ENCODE measurements at places on chromosomes 5 and 9.

DNA sequence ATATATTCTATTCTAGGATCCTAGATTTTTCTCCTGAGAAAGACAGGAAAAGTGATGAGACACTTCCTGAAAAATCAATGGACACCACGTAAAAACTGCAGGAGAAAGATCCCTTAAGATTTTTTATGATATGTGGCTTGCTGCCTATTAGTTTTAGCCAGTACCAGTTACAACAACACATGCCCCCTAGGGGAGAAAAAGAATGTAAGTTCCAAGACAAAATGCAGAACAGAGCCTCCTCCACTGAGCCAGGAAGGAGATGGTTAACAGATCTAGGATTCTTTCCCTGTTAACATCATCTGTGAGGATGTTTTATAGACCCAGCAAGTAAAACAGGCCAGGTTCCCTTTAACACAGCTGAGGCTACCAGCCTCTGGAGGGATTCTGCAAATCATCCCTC lies 574.7 kb downstream of the TLE4 start:
- no peak for DNase-seq
- H3K27ac ChIP-seq: no peak overlapping the region
- H3K36me3 ChIP-seq: no peaks in the 10 kb centered on the region
- H3K4me3 ChIP-seq: no peak overlapping the region
- no peaks in the 10 kb centered on the region for H3K27me3 ChIP-seq

DNA sequence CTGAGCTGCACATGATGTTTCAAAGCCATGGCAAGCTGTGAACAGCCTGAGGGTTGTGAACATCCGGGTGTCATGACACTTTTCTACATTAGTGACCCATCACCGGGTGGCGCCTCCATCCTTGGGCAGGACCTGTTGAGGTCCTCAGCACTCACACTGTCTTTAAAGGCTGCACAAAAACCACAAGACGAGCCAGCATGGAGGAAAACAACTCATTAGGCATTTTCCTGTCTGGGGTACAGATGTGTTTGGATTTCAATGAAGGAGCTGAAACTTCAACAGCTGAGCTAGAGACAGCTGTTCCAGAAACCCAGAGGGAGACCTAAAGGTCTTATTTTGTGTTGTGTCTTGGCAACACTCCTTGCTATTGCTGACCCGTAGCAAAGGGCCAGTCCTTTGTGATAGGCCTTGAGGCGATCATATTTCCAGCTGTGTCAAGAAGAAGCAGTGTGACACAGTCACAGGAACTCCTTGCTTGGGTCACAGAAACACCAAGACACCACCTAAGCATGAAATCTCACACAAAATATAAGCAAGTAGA lies 151.8 kb upstream of the VLDLR start:
- no peak overlapping the region for H3K4me3 ChIP-seq
- H3K36me3 ChIP-seq: no peaks in the 10 kb centered on the region
- DNase-seq: peak; percentile 8
- no peaks in the 10 kb centered on the region for H3K4me1 ChIP-seq

- DNase-seq: no peak
- no peak overlapping the region for H3K27ac ChIP-seq
- no peaks in the 10 kb centered on the region for H3K27me3 ChIP-seq
- no peak overlapping the region for H3K4me3 ChIP-seq
Observed at GRCh38 chr5:60092671-60093422, 199.3 kb upstream of the PDE4D start.

- H3K36me3 ChIP-seq: no peaks in the 10 kb centered on the region
- H3K27ac ChIP-seq: no peak overlapping the region
- DNase-seq: no peak
- H3K27me3 ChIP-seq: peaks cover 10% of the 10 kb centered on the region
Observed at GRCh38 chr5:176772271-176773210, 37.8 kb upstream of the UNC5A start.

- H3K36me3 ChIP-seq: no peaks in the 10 kb centered on the region
- no peaks in the 10 kb centered on the region for H3K4me1 ChIP-seq
- H3K27me3 ChIP-seq: no peaks in the 10 kb centered on the region
- peak overlapping the region; percentile 82 for H3K27ac ChIP-seq
- DNase-seq: peak; percentile 38
Observed at GRCh38 chr9:21096172-21096900, 18.6 kb upstream of the IFNB1 start.

DNA sequence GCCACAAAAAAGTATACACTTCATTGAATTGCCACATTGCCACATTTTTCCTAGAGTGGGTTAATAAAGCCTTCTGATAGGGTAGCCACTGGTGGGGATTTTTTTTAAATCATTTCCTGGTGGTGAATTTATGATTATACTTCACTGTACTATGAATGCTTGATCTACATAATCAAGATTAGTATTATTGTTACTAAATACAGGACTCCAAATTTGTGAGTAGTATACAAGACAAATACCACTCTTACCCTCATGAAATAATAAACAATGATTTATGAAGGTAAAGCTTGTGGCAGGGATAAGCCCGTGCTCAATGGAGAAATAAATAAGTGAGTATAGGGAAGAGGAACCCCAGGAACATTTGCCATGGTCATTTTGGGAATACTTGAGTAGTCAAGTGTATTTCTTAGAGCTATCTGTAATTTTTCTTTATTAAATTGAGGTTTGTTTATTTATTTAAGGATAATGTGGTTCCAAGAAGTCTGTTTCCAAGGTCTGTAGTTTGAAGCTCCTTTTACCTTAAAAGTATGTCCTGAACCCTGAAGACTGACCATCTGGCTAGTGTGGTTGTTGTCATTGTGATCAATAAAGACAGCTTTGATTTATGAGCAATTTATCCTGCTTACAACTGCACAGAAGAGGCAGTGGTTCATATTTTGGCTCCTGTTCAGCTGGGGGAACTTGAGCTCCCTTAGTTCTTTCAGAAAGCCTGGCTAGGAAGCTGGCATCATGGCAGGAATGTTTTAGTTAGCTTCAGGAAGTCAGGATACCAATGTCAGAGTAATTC lies 118.6 kb downstream of the ZSWIM6 start:
- no peak overlapping the region for H3K4me3 ChIP-seq
- no peak for DNase-seq
- H3K36me3 ChIP-seq: peaks cover 2% of the 10 kb centered on the region
- H3K27ac ChIP-seq: no peak overlapping the region

DNA sequence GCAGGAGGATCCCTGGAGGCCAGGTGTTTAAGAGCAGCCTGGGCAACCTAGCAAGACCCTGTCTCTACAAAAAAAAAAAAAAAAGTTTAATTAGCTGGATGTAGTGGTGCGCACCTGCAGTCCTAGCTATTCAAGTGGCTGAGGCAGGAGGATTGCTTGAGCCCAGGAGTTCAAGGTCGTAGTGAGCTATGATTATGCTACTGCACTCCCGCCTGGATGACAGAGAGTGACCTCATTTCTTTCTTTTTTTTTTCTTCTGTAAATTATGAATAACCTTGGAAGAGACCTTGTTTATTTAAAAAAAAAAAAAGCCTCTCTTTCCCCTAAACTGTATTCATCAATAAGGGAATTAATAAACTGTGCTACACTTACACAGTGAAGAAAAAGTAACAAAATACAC lies 43.6 kb upstream of the SLC30A5 start:
- no peak overlapping the region for H3K27ac ChIP-seq
- no peak overlapping the region for H3K4me3 ChIP-seq
- H3K27me3 ChIP-seq: no peaks in the 10 kb centered on the region
- no peaks in the 10 kb centered on the region for H3K4me1 ChIP-seq
- no peaks in the 10 kb centered on the region for H3K36me3 ChIP-seq

DNA sequence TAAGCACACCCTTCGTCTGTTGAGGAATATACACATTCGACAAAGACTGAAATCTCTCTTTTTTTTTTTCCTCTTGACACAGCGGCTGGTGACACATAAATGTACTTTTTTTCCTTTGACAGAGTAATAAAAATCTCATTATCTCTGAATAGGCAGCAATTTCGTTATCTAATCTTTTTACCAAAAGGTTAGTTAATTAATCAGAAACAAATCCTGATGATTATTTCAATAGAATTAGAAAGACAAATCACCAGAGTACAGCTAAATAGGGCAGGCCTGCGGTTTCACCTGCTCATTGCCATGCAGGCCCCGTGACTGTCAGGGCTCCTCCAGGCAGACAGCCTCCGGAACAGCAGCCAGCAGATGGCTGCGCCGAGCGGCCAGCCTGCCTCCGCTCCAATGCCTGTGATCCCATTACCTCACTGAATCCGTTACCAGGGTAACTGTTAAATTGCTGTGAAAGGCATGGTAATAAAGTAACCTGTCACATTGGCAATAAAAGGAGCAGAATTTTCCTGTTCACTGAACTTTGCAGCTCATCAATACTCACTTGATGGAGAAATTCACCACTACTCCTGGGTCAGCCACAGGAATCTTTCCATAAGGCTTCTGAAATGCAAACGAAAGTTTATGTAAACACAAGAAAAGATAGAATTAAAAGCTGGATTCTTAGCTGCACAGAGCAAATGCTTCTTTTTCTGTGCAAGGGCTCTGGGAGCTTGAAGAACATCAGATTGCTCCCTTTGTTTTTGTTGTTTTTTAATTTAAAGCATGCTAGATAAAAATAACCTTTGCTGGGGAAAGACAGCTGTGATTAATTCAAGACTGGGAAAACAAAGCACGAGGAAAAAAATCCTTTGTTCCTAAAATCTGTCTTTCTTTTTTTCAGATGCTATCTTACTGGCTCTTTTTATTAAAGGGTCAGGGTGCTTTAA lies 666.4 kb upstream of the ZNF608 start:
- H3K27me3 ChIP-seq: no peaks in the 10 kb centered on the region
- peak overlapping the region; percentile 46 for H3K27ac ChIP-seq
- no peak overlapping the region for H3K4me3 ChIP-seq
- H3K4me1 ChIP-seq: peaks cover 19% of the 10 kb centered on the region
- peak; percentile 93 for DNase-seq

GRCh38 chr5:89988998-89989655 lies 420.4 kb downstream of the CETN3 start:
- no peak overlapping the region for H3K27ac ChIP-seq
- no peaks in the 10 kb centered on the region for H3K27me3 ChIP-seq
- no peaks in the 10 kb centered on the region for H3K36me3 ChIP-seq
- no peak overlapping the region for H3K4me3 ChIP-seq
- H3K4me1 ChIP-seq: no peaks in the 10 kb centered on the region
